ENCODE measurements at places on chromosomes 2 and 18. TPM values are rescaled to one million over a fixed set of nuclear protein-coding genes. Genes with fewer than 3 reads are reported as not detected.

The ZC3H15 gene
- total RNA-seq = 75.2 TPM

The GRB14 gene
- 6.3 TPM for total RNA-seq

The TUBA3D gene
- total RNA-seq = not detected

The TNS1 gene
- 6.2 TPM for total RNA-seq

The AGXT gene
- total RNA-seq = 0.34 TPM

The MC4R gene
- total RNA-seq = not detected

The CNNM3 gene
- total RNA-seq = 31.1 TPM

The SEC11C gene
- 42.2 TPM for total RNA-seq

The HDHD2 gene
- 29.1 TPM for total RNA-seq

The ZNF385B gene
- 9.3 TPM for total RNA-seq

The ASPRV1 gene
- 1.1 TPM for total RNA-seq

The MORN2 gene
- 11.9 TPM for total RNA-seq

The RBM43 gene
- total RNA-seq = 3.3 TPM

The SRD5A2 gene
- total RNA-seq = not detected

The KIAA2012 gene
- total RNA-seq = not detected

GRCh38 chr2:185628985-185629384 lies 109.6 kb upstream of the FSIP2 start:
- no peak overlapping the region for H3K4me3 ChIP-seq
- no peak overlapping the region for H3K27ac ChIP-seq
- peak; percentile 29 for DNase-seq
- no peaks in the 10 kb centered on the region for H3K27me3 ChIP-seq
- H3K4me1 ChIP-seq = no peaks in the 10 kb centered on the region
- no peaks in the 10 kb centered on the region for H3K36me3 ChIP-seq

- H3K27me3 ChIP-seq = peaks cover 12% of the 10 kb centered on the region
- no peaks in the 10 kb centered on the region for H3K36me3 ChIP-seq
- H3K27ac ChIP-seq = no peak overlapping the region
- H3K4me3 ChIP-seq = no peak overlapping the region
- no peaks in the 10 kb centered on the region for H3K4me1 ChIP-seq
These were observed 12.8 kb downstream of the TMEM163 start for GRCh38 chr2:134705861-134706586.

DNA sequence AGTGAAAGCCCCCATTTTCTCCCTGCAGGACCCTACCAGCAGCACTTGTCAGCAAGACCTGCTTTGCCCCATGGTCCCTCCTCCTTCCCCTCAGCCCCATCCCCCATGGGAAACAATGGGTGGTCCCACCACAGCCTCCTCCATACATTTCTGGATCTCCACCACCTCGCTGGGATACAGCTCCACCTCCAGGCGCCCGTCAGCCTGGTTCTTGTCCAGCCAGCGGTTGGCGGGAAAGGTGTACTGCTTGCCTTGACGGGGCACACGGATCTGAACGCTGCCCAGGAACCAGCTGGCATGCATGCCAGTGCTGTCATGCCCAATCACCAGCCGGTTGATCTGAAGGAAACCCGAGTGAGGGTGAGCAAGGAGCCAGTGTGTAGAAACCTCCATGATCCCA lies 90.9 kb downstream of the LOXHD1 start:
- DNase-seq = no peak
- H3K4me1 ChIP-seq = no peaks in the 10 kb centered on the region
- no peak overlapping the region for H3K4me3 ChIP-seq
- peaks cover 63% of the 10 kb centered on the region for H3K27me3 ChIP-seq

GRCh38 chr18:54743605-54743995 lies 84.7 kb upstream of the RAB27B start:
- H3K4me1 ChIP-seq = peaks cover 12% of the 10 kb centered on the region
- no peaks in the 10 kb centered on the region for H3K36me3 ChIP-seq
- H3K27ac ChIP-seq = no peak overlapping the region

- no peaks in the 10 kb centered on the region for H3K4me1 ChIP-seq
- H3K36me3 ChIP-seq = no peaks in the 10 kb centered on the region
These were observed 27.3 kb downstream of the PLA2R1 start for GRCh38 chr2:160035125-160035524.

DNA sequence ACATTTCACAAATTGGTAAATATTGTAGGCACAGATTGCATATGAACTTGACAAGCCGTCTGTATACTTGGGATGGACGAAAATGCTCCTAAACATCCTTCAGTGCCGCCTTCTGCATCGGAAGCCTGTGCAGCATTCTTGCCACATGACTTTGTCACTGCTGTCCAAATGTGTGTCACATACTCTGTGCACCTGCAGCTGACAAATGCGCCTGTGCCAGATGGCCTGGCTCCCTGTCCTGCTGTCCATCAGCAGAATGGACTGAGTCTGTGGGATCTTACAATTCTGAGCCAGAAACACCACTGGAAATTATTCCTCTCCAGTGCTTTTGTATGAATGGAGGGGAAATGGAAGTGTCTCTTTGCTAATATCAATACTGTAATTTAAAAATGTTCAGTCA lies 89.9 kb downstream of the DCDC2C start:
- no peak overlapping the region for H3K27ac ChIP-seq
- peaks cover 19% of the 10 kb centered on the region for H3K27me3 ChIP-seq
- no peak for DNase-seq

DNA sequence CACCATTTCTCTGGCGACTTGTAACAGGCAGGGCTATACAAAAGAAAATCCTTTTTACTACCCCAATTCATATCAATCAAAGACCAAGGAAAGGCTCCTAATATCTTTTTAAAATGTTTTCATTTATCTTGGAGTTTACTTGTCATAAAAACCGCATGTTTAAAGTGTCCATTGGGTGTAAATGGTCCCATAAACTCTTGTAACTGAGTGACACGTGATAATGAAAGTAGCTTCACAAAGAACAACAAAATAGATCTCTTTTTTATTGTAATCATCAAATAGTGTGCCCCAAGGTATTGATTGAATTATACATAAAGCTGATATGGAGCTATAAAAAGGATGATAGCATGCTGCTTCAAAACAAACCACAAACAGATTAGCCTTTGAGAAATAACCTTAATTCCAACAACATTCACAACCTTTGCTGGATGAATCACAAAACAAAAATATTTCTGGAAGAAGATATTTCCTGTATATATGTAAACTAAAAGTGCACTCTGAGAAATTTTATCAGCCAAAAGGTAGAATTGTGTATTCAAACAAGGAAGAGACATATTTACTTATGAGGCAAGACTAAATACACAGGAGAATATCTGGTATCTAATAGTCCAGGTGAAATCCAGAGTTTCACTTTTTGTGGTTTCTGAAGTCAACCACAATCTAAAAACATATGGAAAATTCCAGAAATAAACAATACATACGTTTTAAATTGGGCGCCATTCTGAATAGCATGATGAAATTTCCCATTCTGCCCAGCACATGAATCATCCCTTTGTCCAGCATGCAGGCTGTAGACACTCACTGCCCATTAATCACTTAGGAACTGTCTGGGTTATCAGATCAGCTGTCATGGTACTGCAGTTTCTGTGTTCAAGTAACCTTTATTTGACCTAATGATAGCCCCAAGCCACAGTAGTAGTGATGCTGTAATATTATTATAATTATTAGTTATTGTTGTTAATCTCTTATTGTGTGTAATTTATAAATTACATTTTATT lies 237.5 kb downstream of the PIK3C3 start:
- no peaks in the 10 kb centered on the region for H3K36me3 ChIP-seq
- no peaks in the 10 kb centered on the region for H3K27me3 ChIP-seq
- DNase-seq = no peak
- no peaks in the 10 kb centered on the region for H3K4me1 ChIP-seq
- no peak overlapping the region for H3K4me3 ChIP-seq

DNA sequence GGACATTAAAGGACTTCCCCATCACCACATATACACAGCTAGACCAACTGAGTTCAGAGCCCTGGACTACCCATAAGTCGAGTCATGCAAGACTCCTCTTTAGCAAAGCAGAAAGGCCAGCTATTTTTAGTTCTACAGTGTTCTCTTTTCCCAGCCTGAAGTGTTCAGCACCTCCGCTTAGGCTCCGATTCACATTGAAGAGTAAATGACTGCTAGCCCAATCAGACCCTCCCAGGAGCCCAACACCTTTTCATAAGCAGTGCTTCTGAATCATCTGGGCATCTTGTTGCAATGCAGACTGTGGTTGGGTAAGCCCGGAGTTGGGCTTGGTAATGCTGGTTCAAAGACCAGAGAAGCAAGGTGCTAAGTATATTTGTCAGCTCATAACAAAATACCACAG lies 138.6 kb upstream of the MSH6 start:
- no peak overlapping the region for H3K27ac ChIP-seq
- H3K27me3 ChIP-seq = no peaks in the 10 kb centered on the region
- H3K4me3 ChIP-seq = no peak overlapping the region
- DNase-seq = no peak

DNA sequence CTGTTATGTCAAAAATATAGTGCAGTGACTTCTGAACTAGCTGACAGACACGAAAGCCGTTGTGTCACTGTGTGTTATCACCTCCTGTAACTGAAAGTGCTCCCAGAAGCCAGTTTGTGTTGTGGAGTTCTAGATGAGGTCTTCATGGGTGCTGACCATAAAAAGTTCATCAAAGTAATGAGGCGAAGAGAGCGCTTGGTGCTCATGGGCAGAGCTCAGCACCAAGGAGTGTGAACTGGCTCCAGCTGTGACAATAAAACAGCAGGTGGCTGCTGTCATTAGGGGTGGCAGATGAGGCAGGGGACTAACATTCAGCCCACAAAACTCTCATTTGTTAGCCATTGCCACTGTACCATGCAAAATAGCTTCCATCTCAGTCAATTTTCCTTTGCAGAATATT lies 151.1 kb downstream of the ZNF407 start:
- H3K27me3 ChIP-seq = no peaks in the 10 kb centered on the region
- H3K27ac ChIP-seq = no peak overlapping the region
- peaks cover 16% of the 10 kb centered on the region for H3K4me1 ChIP-seq
- DNase-seq = no peak
- no peaks in the 10 kb centered on the region for H3K36me3 ChIP-seq

GRCh38 chr18:79182047-79182713 lies 113.0 kb downstream of the ATP9B start:
- no peak overlapping the region for H3K27ac ChIP-seq
- H3K4me1 ChIP-seq = no peaks in the 10 kb centered on the region
- no peak for DNase-seq
- no peaks in the 10 kb centered on the region for H3K36me3 ChIP-seq
- H3K4me3 ChIP-seq = no peak overlapping the region
- no peaks in the 10 kb centered on the region for H3K27me3 ChIP-seq

GRCh38 chr18:74178884-74179283 lies 30.6 kb downstream of the TIMM21 start:
- no peaks in the 10 kb centered on the region for H3K36me3 ChIP-seq
- H3K4me1 ChIP-seq = no peaks in the 10 kb centered on the region
- peaks cover 30% of the 10 kb centered on the region for H3K27me3 ChIP-seq

DNA sequence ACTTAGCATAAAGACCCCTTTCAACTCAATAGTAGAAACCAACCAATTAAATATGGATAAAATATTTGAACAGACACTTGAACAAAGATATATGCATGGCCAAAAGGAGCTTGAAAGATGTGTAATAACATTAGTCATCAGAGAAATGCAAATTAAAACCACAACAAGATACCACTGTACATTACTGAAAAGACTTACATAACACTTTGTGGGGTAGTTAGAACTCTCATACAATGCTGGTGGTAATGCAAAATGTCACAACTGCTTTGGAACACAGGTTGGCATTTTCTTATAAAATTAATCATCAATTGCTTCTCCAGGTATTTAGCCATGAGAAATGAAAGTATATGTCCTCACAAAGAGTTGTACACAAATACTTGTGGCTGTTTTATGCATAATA lies 60.7 kb downstream of the TTC27 start:
- no peaks in the 10 kb centered on the region for H3K36me3 ChIP-seq
- no peak for DNase-seq
- no peak overlapping the region for H3K4me3 ChIP-seq
- H3K27me3 ChIP-seq = no peaks in the 10 kb centered on the region

DNA sequence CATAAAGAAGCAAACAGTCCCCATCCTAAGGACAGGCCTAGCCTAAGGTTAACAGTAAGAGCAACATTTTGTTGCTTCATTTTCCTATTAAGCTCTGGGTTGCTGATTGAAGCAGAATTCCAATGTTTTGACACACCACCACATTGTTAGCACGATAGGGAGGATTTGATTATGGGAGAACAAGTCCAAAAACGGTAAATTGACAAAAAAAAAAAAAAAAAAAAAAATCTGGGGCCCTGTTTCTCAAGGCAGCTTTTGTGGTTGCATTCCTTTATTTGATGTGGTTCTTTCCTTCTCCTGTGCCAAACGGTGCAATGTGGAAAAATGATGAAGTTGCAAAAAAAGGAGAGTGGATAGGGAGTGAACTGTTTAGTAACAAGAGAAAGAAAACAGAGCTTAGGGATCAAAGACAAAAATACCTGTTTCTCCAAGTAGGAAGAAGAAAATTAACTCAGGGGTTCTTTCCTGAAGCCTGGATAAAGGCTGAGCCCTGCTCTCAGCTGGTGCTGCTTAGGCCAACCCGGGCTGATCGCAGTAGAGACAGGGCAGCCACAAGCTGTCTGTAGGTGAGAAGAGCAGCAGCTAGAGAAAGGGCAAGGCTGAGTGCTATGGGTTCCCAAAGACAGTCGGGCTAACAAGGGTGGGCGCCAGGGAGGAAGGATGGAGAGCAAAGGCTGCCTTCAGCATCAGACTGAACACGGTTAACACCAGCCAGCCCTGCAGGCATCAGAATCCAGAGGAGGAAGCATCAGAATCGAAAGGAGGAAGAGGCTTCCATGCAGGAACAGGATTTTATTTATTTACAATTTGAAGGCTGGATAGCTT lies 167.8 kb upstream of the FOSL2 start:
- no peak for DNase-seq
- H3K4me3 ChIP-seq = no peak overlapping the region
- peaks cover 8% of the 10 kb centered on the region for H3K4me1 ChIP-seq
- H3K27me3 ChIP-seq = no peaks in the 10 kb centered on the region
- H3K36me3 ChIP-seq = no peaks in the 10 kb centered on the region

DNA sequence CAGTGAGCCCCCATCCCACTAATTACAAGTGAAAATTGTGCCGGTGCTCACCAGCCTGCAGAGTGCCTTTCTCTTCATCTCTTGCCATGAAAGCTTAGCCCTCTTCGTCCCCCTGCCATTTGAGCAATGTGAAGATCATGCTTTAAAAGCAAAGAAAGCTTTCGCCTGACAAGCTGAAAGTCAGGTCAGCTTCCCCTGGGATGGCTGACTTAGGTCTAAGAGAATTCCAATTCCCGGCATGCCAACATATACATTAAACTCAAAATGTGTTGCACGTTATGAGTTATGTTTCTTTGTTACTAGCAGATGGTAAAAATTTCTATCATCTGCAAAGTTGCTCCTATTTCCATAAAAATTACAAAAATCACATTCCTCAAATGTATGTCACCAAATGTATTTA lies 129.8 kb downstream of the AFF3 start:
- H3K4me3 ChIP-seq = no peak overlapping the region
- no peak overlapping the region for H3K27ac ChIP-seq
- DNase-seq = no peak
- no peaks in the 10 kb centered on the region for H3K36me3 ChIP-seq
- peaks cover 47% of the 10 kb centered on the region for H3K27me3 ChIP-seq

- no peaks in the 10 kb centered on the region for H3K36me3 ChIP-seq
- H3K4me1 ChIP-seq = no peaks in the 10 kb centered on the region
- no peaks in the 10 kb centered on the region for H3K27me3 ChIP-seq
- no peak overlapping the region for H3K27ac ChIP-seq
- no peak overlapping the region for H3K4me3 ChIP-seq
These were observed 56.5 kb upstream of the COL5A2 start for GRCh38 chr2:189236066-189236465.

GRCh38 chr2:80530442-80531064 lies 226.0 kb upstream of the LRRTM1 start:
- H3K27me3 ChIP-seq = no peaks in the 10 kb centered on the region
- H3K4me3 ChIP-seq = no peak overlapping the region
- H3K36me3 ChIP-seq = no peaks in the 10 kb centered on the region
- H3K4me1 ChIP-seq = no peaks in the 10 kb centered on the region
- DNase-seq = no peak

GRCh38 chr2:121326628-121327027 lies 41.6 kb upstream of the TFCP2L1 start:
- no peaks in the 10 kb centered on the region for H3K27me3 ChIP-seq
- no peak for DNase-seq
- H3K4me1 ChIP-seq = no peaks in the 10 kb centered on the region
- H3K27ac ChIP-seq = no peak overlapping the region

All from HCT116 (cell line).